SK-N-SH (cell line): ENCODE measurements at places on chromosomes 7 and 10.

DNA sequence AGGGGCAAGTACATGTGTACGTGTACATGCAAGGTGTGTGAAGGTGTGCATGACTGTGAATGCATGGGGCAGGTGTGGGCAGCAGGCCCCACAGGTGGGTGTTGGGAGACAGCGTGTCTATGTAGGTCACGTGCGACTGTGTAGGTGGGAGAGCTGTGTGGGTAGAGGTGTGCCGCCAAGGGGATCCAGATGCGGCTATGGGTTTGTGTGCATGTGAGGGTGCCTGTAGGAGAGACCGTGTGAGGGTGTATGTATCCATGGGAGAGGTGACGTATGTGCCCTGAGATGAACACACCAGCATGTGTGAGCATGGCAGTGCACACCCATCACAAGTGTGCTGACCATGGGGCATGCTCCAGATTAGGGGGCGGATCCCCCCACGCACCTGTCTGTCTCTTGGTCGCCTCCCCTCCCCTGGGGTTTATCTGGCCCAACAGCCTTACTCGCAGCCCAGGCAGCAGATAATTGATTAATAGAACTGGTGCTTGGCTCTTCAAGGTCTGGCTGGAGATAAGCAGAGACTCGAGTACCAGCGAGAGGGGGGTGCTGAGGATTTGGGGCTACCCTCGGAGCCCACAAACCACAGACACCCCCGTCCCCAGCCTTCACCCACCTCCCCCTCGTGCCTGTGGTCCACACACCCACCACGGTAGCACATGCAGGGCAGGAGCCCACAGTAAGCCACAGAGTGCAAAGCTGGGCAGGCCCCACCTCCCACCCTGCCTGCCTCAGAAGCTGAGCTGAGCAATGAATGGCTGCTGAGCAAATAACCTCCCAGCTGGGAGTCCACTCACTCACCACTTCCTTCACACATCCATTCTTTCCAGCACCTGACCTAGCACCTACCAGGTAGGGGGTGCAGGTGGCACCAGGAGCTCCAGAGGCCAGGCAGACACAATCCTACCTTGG lies 41.4 kb upstream of the ZMIZ1 start:
- H3K4me1 ChIP-seq, result no peaks in the 10 kb centered on the region
- no peaks in the 10 kb centered on the region for H3K27me3 ChIP-seq
- H3K27ac ChIP-seq, result peak overlapping the region; percentile 83

- H3K4me3 ChIP-seq, result no peak overlapping the region
- peaks cover 47% of the 10 kb centered on the region for H3K4me1 ChIP-seq
- no peaks in the 10 kb centered on the region for H3K27me3 ChIP-seq
- no peak for DNase-seq
- H3K27ac ChIP-seq, result no peak overlapping the region
Observed at GRCh38 chr10:89478739-89479654, 56.4 kb downstream of the SLC16A12 start.

- H3K27me3 ChIP-seq, result no peaks in the 10 kb centered on the region; the same call in 1 of the 2 replicates
- no peaks in the 10 kb centered on the region for H3K4me1 ChIP-seq
- H3K4me3 ChIP-seq, result no peak overlapping the region
- DNase-seq, result no peak
- H3K36me3 ChIP-seq, result no peaks in the 10 kb centered on the region
Observed at GRCh38 chr7:108360058-108360800, 96.0 kb downstream of the NRCAM start.

DNA sequence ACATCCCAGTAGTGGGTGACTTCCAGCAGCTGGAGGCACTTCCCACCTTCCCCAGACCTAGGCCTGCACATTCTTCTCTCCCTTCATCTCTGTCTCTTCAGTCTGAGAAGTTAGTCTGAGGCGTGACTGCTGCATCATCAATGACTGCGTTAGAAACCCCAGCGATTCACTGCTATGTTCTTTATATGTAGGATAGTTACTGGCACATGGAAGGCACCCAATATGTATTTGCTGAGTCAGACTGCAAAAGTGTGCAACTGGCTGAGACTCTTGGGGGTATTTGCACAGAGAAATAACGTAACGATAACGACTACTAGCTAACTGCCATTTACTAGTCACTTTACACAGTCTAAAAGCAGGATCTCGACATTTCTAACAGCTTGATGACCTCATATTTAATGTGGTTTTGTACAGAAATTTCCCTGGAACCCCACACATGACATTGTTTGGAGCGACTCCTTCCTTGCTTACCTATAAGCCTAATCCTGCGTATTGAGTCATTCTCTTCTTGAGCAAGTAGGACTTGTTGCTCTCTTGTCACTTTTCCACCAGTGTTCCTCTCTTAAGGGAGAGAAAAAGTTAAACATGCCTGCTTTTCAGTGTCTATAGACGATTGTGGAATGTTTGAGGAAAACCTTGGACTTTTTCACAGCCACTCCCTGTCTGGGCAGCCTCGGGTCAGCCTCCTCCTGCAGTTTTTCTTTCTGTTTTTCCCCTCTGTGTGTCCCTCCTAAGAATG lies 45.5 kb downstream of the THNSL1 start:
- H3K4me1 ChIP-seq, result no peaks in the 10 kb centered on the region
- peak overlapping the region; percentile 35 for H3K27ac ChIP-seq
- H3K4me3 ChIP-seq, result no peak overlapping the region
- DNase-seq, result no peak

DNA sequence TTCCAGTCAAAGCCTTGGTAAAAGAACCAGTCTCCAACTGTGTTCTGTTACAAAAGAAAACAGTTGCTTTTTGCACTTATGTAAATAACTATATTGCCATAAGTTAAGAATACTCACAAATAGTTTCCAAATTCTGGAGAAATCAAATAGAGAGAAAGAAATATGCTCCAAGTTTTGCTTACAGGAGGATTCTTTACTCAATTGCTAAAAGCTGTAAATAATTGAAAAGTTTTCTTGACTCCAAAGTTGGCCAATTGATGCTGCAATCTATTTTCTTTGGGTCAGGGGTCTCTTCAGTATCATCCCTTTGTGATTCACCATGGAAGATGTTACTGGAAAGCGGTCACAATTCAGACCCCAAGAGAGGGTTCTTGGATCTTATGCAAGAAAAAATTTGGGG lies 36.0 kb downstream of the NEURL1 start:
- no peak for DNase-seq
- H3K4me3 ChIP-seq, result no peak overlapping the region
- H3K4me1 ChIP-seq, result no peaks in the 10 kb centered on the region
- H3K36me3 ChIP-seq, result no peaks in the 10 kb centered on the region
- H3K27me3 ChIP-seq, result no peaks in the 10 kb centered on the region

- H3K4me3 ChIP-seq, result no peak overlapping the region
- no peak overlapping the region for H3K27ac ChIP-seq
- DNase-seq, result peak; percentile 79
Observed at GRCh38 chr10:35563261-35563891, 41.8 kb upstream of the GJD4 start.

DNA sequence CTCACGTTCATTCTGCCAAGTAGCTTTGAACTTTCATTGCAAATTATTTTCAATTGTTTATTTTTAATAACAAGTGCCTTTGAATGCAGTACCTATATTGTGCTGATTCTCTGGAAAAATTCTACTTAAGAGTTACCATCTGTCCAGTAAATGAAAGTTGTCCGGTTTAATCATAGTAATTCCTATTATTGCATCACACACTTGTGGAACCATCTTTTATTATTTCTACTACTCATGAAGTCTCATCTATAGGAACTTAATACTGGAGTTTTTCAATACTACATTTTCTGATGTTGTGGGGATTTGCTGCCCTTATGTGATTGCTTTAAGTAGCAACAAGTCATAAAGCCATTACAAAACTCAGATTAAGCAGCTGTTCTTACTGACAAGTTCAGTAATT lies 16.5 kb upstream of the SKAP2 start:
- no peak for DNase-seq
- no peaks in the 10 kb centered on the region for H3K4me1 ChIP-seq
- H3K36me3 ChIP-seq, result no peaks in the 10 kb centered on the region
- peaks cover 7% of the 10 kb centered on the region; the same call in 1 of the 2 replicates for H3K27me3 ChIP-seq
- H3K4me3 ChIP-seq, result no peak overlapping the region

DNA sequence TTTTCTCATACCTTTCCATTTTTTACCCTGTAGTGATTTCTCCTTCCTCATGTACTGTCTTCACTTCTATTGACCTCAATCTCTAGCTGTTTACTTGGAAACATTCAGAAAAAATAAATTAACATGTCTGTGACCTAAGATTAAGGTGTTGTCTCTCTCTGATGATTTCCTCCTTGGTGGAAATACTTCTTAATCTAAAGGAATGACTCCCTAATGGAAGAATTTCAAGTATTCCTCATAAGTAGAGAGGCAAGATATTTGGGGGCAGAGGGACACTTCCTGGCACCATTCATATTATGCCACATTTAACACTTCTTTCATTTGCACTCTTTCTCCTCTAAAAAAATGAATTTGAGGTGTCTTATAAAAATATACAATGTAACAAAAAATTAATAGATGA lies 202.8 kb downstream of the NEBL start:
- H3K4me1 ChIP-seq, result no peaks in the 10 kb centered on the region
- H3K4me3 ChIP-seq, result no peak overlapping the region
- H3K36me3 ChIP-seq, result no peaks in the 10 kb centered on the region
- DNase-seq, result no peak

GRCh38 chr7:8818406-8818805 lies 385.0 kb downstream of the NXPH1 start:
- H3K27me3 ChIP-seq, result no peaks in the 10 kb centered on the region
- H3K36me3 ChIP-seq, result no peaks in the 10 kb centered on the region

DNA sequence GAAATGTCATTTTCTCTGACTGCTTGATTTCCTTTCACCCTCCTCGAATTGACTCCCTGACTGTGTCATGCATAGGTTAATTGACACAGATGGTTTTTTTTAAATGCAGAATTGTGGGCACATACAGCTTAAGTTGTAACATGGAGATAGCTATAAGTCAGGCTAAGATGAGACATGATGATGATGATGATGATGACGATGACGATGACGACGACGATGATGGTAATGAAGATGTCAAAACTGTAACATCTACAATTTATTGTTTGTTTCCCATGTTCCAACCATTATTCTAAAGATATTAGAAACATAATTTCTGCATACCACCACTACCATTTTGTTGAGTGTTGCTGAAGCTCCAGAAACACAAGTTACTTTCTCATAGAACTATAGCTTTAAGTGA lies 1232.8 kb downstream of the XPNPEP1 start:
- H3K4me1 ChIP-seq, result no peaks in the 10 kb centered on the region
- no peaks in the 10 kb centered on the region for H3K36me3 ChIP-seq
- no peak overlapping the region for H3K4me3 ChIP-seq
- DNase-seq, result no peak

DNA sequence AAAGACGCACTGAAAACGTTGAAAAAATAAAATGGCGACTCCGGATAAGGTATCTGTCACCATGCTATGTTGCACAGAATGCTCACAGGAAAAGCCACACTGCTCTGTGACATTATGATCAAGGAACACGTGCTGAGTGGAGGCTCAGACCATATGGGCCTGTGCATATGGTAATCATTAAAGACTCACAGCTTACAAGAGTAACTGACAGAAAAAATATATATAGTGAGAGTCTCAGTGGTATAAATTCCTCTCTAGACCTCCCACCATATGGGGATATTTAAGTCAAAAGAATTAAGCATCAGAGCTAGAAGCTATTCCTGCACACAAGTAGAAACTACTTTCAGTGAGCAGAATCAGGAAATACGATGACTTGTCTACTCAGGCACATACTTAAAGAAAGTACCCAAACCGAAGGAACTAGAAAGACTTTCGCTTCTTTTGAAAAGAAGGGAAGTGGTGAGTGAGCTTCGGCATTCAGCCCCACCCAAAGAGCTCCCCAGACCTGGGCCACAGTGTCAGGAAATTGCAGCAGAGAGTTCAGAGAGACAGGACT lies 65.1 kb upstream of the MPP7 start:
- H3K36me3 ChIP-seq, result no peaks in the 10 kb centered on the region
- H3K4me3 ChIP-seq, result no peak overlapping the region
- H3K4me1 ChIP-seq, result no peaks in the 10 kb centered on the region
- no peak overlapping the region for H3K27ac ChIP-seq
- no peak for DNase-seq

DNA sequence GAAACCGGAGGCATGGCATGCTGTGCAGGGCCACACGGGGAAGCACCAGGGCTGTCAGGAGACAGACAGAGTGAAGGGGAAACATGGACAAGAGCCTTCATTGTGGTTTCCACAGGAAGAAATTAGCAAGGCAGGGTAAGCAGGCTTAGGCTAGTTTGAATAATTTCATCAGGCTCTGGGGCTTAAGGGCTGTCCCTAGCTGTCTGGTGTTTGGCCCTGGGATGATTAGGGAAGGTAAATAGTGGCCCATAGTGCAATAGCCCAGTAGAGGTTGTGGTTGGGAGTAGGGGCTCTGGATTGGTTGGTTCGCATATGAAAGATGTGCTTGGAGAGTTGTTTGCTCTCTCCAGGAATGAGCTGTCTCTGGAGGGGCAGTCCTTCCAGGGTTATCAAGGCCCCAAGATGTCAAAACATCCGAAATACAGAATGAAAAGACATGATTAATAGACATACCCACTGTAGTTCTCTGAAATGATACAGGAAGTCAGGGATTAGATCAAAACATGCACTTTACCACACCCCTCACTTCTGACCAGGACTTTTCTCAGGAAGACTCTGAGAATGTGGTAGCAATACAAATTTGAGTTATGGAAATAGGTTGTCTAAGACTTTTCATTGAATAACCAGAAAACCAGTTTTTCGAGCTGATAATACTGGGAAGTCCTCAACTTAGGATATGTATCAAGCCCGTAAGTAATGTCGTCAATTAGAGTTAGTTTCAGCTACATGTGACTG lies 224.9 kb upstream of the NFE2L3 start:
- H3K27ac ChIP-seq, result no peak overlapping the region
- H3K27me3 ChIP-seq, result no peaks in the 10 kb centered on the region
- H3K4me1 ChIP-seq, result no peaks in the 10 kb centered on the region
- DNase-seq, result no peak

DNA sequence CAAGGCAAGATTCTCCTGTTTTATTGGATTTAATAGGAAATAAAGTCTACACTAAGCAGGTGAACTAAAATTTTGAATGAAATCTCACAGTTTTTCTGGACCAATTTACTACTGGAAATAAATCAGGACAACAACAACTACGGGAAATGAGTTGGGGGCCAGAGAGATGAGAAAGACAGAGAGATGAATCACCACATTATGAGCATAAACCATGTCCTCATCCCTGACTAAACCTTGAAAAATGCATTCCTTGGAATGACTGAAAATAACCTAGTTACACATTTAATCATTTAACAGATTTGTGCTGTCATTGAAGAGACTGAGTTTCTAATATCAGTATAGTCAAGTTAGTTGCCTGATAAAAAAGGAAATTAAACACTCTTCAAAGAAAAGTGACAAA lies 608.4 kb upstream of the KCND2 start:
- no peaks in the 10 kb centered on the region for H3K36me3 ChIP-seq
- no peaks in the 10 kb centered on the region for H3K27me3 ChIP-seq
- no peak overlapping the region for H3K4me3 ChIP-seq
- no peak for DNase-seq
- H3K4me1 ChIP-seq, result no peaks in the 10 kb centered on the region; the same call in 1 of the 2 replicates
- peak overlapping the region; percentile 64 for H3K27ac ChIP-seq

GRCh38 chr7:83413831-83414230 lies 235.1 kb downstream of the SEMA3E start:
- H3K27me3 ChIP-seq, result no peaks in the 10 kb centered on the region
- DNase-seq, result peak; percentile 17
- no peaks in the 10 kb centered on the region for H3K36me3 ChIP-seq
- H3K4me1 ChIP-seq, result no peaks in the 10 kb centered on the region

GRCh38 chr7:28904578-28905048 lies 53.5 kb downstream of the TRIL start:
- peaks cover 5% of the 10 kb centered on the region for H3K4me1 ChIP-seq
- H3K27me3 ChIP-seq, result peaks cover 5% of the 10 kb centered on the region; the same call in 1 of the 2 replicates
- DNase-seq, result peak; percentile 41
- H3K27ac ChIP-seq, result no peak overlapping the region
